ENCODE measurements at places on chromosomes 16 and 17.
A peak's percentile ranks its signal among the peaks of the same experiment; 100 is the strongest.

DNA sequence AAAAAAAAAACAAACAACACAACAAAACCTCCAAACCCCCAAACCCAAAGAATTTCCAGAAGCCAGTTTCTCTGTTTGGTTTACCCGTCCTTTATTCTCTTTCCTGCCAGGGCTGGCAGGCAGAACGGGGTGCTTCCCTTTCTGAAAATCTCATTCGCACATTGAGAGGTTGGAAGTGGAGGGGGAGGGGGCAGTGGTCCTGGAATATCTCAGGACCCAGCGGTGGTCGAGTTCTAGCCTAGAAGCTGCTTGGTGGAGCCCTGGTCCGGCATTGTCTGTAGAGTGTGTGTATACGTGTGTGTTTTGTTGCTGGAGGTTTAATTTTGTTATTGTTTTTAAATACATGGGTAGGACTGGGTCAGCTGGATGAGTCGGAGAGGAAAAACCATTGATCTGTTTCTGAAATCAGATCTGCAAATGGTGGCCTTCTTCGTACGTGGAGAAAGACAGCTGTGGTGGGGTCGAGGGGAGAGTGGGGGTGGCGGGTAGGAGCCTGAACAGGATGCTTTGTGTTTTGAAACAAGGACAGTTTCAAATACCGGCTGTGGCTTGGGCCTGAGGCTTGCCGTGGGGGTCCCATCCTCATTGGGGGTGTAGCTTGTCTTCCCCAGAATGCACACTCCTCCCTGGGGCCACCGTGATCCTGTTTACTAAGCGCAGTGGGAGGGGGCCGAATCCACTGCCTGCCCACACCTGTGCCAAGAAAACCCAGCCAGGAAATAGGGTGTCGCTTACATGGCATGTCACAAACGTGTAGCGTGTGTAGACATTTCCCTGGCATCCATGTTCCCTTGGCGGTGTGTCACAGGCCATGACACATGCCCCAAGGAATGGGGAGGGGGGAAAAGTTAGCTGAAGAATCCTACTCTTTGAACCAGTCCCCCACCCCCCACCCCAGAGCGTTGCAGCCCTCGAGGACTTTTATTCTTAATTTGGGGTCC lies 1.6 kb downstream of the CMIP start:
- no peak for DNase-seq

DNA sequence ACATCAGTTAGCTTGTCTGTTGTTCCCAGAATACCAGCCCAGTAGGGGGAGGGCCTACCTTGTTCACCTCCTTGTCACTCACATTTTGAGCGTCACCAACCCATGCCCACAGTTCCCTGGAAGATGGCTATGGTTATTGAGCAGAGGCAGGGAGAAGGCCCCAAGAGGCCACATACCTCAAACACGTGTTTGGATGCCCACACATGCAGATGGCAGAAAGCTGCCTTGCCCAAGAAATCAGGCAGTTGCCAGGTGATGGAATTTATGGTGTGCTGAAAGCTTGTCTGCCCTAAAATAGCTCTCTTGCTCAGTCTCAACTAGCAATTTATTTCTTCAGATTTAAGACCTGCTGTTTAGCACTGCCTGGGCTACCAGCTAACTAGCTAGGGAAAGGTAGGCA lies 16.5 kb upstream of the CMTM4 start:
- no peak for DNase-seq

- DNase-seq: no peak
These were observed 48.3 kb downstream of the ZFHX3 start for GRCh38 chr16:72999541-73000019.

DNA sequence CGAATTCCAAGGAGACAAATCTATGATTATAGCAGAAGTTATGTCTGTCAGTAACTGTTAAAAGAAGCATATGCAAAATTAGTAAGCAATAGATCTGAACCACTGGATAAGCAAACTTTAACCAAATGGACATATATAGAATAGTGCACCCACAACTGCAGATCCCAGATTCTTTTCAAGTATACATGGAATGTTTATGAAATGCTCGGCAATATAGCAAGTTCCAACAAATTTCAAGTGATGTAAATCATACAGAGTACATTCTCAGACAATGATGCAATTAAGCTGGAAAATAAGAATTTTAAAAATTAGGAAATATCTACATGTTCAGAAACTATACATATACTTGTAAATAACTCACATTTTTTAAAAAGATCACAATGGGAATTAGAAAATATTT lies 8.4 kb upstream of the HELZ start:
- DNase-seq: no peak

GRCh38 chr16:89779909-89780305 lies 36.5 kb downstream of the FANCA start:
- no peak for DNase-seq

DNA sequence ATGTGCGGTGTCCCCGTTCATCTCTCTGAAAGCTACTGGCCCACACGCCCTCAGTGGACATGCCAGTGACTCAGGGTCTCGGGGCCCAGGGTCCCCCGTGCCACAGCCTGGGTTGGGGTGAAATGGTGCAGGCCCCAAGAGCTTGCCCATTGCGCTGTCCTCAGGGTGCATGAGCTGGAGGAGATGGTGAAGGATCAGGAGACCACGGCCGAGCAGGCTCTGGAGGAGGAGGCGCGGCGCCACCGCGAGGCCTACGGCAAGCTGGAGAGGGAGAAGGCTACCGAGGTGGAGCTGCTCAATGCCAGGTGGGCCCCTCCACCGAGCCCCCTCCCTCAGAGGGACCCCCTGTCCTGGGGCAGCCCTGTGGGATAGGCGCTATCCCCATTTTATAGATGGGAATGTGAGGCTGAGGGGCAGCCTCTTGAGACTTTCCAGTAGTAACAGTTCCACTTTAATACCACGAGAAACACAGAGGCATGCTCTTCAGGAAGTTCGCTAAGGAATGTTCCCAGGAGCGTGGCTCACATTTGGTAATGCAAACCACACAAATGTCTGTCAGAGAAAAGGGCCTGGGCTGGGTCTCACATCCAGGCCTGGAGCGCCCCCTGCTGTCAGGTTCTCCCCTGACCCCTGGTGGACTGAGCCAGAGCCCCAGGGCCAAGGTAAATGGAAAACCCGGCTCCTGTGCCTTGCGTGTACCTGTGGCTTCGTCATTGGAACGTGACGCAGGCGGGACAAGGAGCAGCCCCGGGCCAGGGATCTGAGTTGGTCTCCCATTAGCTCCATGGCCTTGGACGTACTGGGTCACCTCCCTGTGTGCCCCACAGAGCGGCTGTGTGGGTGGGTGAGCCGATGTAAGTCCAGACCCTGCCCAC lies 133.7 kb downstream of the RAB11FIP4 start:
- DNase-seq: no peak

GRCh38 chr17:8861495-8862181 lies 5.8 kb downstream of the PIK3R6 start:
- no peak for DNase-seq

DNA sequence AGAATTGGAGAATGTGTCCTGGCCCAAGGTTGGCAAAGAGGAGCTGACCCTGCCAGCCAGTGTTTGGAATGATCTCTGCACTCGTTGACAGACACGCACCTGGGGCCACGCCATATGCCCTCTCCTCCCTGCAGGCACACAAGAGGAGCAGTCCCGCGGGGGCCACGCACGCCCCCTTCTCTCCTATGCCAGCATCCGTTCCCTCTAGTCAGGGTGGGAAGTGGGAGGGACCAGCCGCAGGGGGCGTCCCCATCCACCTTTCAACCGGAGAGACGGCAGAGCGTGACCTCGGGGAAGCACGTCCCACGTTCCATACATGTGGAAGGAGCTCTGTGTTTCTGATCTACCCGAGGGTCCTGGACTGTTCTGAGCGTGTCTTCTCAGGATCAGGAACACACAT lies 86.9 kb upstream of the ZNF750 start:
- DNase-seq: no peak

DNA sequence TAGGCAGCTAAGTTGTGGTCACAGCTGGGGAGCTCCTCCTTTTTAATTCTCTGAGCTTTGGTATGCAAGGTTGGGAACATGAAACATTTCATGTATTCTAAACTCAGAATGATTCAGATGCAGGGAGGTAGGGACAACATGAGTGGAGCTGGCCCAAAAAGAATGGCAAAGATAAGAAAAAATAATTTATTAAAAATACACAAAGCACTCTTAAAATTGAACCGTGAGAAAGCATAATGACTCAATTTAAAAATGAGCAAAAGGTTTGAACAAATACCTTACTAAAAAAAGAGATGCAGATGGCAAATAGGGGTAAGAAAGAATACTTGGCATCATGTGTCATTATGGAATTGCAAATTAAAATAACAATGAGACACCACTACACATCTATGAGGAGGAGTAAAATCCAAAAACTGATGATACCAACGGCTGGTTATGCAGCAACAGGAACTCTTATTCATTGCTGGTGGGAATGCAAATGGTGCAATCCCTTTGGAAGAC lies 175.6 kb upstream of the IRX3 start:
- DNase-seq: no peak

- DNase-seq: no peak
These were observed 5.9 kb upstream of the CAPN15 start for GRCh38 chr16:521381-522210.

GRCh38 chr17:79388556-79389295 lies 222.1 kb downstream of the RBFOX3 start:
- no peak for DNase-seq

DNA sequence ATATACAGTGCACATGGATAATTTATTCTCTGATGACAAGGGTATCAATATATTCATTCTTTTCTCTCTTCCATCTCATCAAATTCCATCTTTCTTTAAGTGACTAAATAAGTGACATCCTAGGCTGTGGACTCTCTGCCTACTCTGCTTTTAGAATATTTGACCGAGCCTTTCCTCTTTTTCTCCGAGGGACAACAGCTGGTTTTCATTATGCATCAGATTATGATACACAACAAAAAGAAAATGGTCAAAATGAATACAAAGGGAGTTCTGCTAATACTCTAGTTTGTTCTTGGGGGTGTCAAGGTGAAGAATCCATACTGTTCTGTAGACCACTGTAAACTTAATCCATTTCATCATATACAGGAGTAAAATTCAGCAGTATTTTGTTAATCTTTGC lies 942.6 kb downstream of the KCNJ2 start:
- DNase-seq: no peak

DNA sequence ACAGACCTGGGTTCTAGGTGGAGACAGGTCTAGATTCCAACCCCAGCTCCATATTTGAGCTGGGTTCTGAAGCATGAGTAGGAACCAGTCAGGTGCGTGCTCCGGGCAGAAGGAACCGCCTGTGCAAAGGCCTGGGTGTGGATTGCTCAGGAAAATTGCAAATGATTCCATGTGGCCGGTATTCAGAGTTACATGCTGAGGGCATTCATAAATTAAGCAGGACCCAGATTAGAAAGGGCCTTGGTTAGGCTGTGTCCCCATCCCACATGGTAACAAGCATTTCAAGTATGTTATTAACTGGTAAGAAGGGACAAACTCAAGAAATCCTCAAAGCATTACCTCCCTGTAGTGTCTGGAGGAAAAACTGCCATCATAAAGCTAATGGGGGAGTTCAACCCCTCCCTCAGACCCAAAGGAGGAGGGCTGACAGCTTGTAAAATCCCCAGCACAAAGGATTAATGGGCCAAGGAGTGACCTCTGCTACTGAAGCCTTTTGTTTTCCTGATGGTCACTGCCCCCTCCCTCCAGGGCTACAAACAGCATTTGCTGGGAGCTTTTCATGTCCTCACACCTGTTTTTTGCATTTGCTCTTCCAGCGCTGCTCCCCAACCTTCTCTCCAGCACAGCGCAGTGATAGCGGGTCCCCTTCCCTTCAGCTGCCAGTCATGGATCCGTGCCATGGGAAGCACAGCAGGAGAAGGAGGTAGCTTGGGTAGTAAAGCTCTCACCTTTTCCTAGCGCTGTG lies 218.0 kb downstream of the C16orf95 start:
- DNase-seq: no peak

GRCh38 chr17:80980397-80981061 lies 11.1 kb upstream of the CHMP6 start:
- DNase-seq: no peak

- DNase-seq: peak; percentile 87
These were observed 5.7 kb downstream of the MATCAP1 start for GRCh38 chr16:67177743-67178699.

GRCh38 chr16:2482708-2483534 lies 8.0 kb downstream of the TBC1D24 start:
- no peak for DNase-seq

GRCh38 chr17:17495536-17496188 lies 533 bp downstream of the RASD1 start:
- no peak for DNase-seq

DNA sequence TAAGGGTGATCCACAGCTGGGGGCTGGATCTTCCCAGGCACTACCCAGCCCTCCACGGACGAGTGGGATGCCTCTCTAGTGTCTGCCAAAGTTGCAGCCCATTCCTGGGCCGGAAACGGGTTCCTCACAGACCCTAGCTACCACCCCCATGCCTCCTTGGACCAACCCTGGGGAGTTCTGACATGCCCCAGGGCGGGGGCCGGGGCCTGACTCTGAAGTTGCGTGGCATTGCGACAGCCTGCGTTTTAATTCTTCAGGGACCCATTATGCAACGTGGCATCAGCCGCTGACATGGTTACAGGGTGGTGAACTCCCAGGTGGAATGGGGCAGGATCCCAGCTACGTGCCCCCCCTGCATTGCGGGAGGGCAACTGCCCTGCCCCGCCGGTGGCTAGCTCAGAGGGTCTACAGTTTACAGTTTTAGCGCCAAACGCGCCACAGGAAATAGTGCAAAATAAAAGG lies 2.7 kb downstream of the CBX4 start:
- no peak for DNase-seq

DNA sequence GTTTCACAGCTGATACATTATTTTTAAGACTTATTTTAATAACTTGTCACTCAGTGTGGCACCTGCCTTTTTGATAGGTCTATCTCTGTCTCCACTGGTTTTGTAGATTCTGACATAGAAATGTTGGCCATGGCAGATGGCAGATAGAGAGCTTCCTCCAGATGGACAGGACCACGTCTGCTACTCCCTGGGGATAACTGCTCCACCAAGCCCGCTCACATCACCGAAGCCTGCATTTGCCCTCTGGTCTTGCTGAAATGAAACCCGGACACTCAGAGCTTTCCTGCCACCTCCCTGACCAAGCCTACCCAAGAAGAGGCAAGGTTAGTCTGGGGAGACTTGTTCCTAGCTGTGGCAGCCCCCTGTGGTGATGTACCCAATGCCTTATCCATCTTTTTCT lies 16.4 kb upstream of the HAP1 start:
- no peak for DNase-seq

DNA sequence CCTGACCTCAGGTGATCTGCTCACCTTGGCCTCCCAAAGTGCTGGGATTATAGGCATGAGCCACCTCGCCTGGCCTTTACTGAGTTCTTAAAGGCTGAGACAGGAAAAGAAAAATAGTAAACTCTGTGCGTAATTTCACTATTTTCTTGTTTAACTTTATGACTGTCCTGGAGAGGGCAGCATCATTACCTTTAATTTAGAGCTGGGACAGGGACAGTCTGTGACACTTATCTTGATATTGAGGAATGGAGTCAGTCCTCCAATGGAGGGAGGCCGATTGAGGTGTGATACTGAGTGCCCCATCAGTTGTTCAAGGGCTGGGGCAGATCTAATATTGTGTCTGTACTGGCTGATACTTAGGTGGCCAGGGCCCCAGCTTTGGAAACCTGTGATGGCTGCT lies 21.5 kb upstream of the SPN start:
- no peak for DNase-seq

Data from NCI-H510A (cell line).